Activated CD4-positive, alpha-beta T cell treated with anti-CD3 and anti-CD28 coated beads, Interleukin-2, amount 50 U/mL, for 4 hours (primary cell): ENCODE measurements at places on chromosomes 6 and 20.

DNA sequence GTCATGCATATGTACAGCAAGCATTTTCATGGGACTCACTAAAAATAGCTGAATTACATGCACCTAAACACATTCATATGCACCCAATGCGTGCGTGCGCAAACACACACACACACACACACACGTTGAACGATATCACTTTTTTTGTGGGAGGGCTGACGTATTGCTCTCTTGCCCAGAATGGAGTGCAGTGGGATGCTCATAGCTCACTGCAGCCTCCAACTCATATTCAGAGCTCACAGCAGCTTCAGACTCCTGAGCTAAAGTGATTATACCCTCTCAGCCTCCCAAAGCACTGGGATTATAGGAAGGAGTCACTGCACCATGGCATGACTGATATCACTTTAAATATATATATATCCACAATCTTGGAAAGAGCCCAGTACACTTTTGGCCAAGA is 620.4 kb upstream of the MANEA start:
- DNase-seq = no peak

GRCh38 chr6:109977791-109978173 is 329 bp upstream of the GPR6 start:
- no peak for DNase-seq

DNA sequence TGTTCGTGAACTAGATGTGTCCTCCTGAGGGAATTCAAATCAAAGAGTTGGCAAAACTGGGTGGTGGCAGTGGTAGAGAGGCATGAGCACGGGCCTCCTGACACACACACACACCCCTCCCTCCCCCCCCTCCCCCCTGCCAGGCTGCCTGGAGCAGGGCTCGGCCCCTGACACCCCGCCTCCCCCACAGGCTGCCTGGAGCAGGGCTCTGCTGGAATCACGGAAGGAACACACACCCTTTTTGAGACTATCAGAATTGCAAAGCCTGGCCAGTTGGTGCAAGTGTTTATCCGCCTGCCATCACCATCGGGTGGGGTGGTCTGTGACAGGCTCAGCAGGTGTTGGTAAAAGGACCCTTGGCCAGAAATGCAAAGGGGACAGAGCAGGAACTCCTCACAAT is 59.0 kb downstream of the FAM120B start:
- DNase-seq = no peak

- DNase-seq = no peak
These were observed 83.1 kb upstream of the PHACTR2 start for GRCh38 chr6:143594647-143595046.
